Panc1 (cell line): ENCODE measurements at places on chromosomes 2 and 18. TPM values are rescaled to one million over a fixed set of nuclear protein-coding genes. Genes with fewer than 3 reads are reported as not detected.

DNA sequence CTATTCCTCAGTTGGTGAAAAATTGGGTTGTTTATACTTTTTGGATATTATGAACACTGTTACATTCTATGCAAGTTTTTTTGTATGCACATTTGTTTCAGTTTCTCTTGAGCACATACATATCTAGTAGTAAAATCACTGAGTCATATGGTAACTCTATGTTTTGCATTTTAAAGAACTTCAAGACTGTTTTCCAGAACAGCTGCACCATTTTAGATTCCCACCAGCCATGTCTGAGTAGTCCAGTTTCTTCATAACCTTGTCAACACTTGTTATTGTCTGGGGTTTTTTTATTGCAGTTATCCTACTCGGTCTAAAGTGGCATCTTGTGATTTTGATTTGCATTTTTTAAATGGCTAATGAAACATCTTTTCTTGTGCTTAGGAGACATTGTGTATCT is 100.3 kb upstream of the OTOS start:
- no peak for DNase-seq

GRCh38 chr2:24084386-24085199 is at the start of gene TP53I3:
Gene TP53I3, minus strand, starts transcription at chr2:24084834. Its CDS starts 508 bp downstream, at chr2:24084326.
- peak; percentile 76 for DNase-seq

DNA sequence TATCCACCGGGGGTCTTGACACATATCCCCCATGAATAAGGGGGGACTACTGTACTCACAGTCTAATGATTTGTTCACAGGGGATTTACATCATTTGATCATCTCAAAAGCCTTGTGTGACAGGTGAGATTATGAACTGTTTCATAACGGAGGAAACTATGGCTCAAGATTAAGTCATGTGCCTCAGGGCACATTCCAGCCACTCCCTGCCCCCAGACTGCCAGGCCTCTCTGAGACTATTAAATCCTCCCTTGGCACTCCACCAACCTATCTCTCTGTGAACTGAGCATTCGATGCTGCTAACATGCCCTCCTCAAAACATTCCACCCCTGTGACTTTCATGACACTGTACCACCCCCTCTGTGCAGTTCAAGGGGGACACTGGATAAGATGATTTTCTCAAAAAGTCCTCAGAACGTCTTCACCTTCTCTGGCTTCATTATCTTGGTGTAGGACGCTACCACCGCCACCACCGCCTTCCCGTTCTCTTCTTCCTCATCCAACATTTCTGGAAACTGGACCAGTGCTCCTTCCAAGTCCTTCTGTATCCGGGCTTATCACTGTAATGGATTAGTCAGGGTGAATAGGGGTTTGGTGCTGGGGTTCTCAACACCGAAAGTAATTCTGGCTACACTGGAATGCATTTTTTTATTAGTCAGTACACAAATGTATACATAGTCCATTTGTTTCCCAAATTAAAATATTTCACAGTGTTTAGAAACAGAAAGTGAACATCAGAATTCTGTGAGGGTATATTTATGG is 169.6 kb downstream of the KCNS3 start:
- no peak for DNase-seq

- no peak for DNase-seq
Measured at GRCh38 chr2:26988058-26988860, 17.8 kb downstream of the MAPRE3 start.

DNA sequence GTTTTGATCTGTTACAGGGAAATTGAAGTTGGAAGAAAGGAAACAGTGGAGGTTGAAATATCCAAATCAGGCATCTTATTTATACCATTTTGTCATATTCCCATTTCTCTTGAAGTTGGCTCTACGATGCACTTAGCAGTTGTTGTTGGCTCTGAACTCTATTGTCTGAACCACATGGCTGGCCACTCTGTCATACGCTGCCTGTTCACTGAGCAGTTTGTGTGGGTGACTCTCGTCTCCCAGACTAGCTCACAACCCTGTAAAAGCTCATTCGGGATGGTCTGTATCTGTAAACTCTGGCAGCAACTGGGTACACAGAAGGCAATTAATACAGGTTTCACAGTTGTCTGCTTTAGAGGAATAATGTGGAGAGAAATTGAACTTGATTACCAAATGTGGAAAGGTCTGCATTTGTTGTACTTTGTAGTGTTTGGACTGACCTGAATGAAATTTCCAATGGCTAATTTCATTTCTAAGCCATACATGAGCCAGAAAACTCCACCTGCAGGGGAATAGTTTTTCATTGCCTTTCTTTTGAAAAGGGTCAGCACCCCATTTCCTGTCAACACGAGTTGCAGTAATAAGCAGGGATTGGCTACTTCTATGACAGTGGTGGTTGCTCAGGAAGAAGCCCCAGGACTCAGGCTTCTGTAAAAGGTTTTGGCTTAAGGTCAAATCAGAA is 378.2 kb downstream of the OSR1 start:
- no peak for DNase-seq

DNA sequence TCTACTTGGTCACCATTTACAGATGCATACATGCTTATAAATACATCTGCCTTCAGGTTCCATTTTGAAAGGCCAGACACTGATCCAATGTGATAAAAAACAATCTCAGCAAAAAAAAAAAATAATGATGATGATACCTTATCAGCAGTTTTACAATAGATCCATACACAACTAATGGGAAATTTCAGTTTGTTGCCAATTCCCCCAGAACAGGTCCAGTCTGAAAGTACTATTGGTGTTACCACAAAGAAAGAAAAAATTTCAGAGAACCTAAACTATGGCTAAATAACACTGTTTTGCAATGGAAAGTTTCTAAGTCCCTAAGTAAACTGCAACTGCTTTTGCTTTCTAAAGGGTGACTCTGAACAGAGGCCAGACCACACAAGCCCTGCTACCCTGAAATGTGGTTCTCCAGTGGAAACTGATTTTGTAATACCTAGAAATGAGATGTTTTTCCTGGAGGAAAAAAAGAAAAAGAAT is 54.1 kb downstream of the LPIN2 start:
- DNase-seq = no peak

DNA sequence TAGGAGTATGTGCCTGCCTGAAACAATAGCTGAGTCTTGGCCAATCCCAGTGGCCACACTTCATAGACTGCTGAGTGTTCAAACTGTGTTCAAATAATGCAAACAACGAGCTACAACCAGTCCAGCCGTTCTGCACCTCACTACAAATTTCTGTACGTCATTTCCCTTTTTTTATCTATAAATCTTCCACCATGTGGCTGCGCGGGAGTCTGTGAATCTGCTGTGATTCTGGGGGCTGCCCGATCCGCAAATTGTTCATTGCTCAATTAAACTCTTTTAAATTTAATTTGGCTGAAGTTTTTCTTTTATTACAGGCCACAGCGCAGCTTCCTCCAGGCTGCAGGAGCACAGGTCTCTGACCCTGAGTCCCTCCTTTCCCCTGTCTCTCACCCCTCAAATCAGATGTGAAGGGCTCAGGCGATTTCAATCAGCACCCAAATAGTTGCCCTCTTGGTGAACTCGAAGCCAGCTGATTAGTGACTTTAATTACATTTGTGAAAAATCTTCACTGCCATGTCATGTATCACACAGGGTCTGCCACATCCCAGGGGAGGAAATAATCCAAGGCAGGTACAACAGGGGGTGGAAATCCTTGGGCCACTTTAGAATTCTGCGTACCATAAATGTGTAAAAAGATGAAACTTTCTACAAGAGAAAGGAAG is 145.6 kb downstream of the NDUFA10 start:
- DNase-seq = no peak

GRCh38 chr18:49476664-49477411 is 10.2 kb downstream of the C18orf32 start:
- no peak for DNase-seq

DNA sequence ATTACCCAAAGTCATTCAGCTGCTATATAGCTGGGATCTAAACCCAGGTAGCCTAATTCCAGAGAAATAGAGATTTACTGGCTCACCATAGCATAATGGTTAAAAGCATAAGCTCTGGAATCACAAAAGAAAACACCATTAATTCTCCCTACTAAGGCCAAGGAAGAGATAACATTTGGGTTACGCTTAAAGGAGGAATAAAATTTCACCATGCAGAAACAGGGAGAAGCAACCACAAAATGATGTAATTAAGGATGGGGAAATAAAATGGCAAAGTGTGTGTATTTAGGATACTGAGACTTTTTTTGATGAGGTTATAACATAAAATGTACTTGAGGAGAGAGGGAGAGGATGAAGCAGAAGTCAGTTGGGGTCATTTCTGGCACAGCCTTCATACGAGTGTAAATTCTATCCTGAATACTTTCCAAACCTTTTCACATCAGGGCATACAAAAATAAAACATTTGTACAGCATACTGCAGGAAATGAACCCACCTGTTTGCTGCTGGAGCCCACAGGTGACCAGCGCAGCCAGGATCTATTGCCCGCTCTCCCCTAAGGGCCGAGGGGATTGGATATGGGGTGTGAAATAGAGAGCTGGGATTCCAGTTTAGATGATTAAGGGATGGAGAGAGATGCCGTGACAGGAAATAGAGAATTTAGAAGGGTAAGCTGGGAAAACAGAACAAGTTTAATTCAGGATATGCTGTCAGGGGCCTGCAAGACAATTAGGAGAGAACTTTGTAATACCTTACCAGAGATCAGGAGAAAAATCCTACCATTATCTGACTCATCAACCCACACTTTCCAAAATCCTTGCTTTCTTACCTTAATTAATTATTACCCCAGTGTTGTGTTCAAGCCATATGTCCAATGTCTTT is 43.8 kb upstream of the SERTAD2 start:
- DNase-seq = no peak

DNA sequence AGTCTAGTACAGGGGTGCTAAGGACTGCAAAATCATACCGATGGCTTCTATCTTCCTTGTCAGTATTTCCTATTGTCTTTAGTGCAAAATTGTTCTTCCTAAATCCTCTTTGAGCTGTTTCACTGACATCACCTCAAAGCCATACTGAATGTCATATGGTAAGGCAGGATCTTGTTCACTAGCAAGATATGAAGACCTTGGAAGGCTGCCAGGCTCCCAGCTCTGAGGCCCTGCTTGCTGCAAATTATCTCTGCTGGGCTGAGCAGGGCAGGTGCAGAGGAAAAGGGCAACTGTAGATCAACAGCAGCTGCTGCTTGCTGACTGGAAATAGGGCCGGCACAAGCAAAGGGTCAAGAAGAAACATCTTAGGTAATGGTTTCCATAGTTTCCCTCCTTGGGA is 58.2 kb downstream of the PMAIP1 start:
- DNase-seq = no peak

DNA sequence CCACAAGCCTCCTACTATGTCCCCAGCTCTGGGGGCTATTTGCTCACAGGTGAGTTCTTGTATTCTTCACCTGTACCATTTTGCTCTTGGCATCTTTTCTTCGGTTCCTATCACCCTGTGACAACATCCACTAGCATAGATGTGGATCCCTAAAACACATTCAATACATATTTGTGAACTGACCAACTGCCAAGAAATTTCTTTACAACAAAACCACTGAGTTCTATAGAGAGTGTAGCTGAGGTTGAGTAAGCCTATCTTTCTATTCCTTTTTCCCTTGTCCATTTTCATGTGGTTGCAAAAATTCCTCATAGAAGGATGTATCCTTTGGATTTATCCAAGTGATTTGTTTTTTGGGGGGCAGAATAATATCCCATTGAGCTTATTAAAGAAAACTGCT is 192.7 kb upstream of the ITGA4 start:
- DNase-seq = no peak

DNA sequence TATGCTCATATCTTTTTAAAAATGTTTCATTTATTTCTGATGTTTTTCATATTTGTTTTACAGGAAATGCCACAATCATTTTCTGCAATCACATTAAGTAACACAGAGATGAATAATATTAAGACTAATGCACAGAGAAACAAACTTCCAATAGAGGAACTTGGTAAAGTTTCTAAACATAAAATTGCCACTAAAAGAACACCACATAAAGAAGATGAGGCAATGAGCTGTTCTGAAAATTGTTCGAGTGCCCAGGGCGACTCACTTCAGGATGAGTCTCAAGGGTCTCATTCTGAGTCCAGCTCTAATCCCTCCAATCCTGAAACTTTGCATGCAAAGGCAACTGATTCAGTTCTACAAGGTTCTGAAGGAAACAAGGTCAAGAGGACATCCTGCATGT is 70.4 kb downstream of the APLF start:
- no peak for DNase-seq

DNA sequence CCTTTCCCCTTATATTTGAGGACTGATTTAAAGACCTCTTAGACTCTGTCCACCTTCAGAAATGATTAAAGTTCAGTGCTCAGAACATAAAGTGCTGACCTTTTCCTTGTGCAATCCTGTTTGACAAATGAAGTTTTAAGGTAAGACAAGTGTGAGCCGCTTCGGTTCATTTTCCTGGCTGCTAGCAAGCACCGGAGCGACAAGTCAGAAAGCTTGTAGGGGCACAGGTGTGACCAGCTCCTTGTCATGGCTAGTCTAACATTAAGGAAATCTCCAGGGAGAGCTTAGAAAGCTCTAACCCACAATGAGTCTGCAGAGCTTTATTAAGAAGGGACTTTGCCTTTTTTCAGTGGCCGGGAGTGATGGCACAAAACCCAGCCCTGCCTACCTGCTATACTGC is 2.3 kb upstream of the NCKAP5 start:
- DNase-seq = no peak

GRCh38 chr2:28181801-28182200 is 210.9 kb upstream of the FOSL2 start:
- DNase-seq = no peak

DNA sequence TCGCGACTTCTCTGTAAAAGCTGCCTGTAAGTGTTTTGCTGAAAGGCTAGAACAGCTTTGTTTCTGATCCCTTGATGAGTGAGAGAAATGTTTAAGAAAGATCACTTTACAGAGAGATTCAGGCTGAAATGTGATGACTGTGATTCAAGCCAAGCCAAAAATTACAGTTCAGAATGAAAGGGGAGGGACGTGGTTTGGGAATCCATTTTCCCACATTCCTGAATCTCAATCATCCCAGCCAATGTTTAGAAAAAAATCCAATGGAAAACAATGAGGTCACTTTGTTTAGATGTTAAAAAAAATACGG is 416.7 kb downstream of the ARHGAP15 start:
- no peak for DNase-seq

- DNase-seq = no peak
Measured at GRCh38 chr2:36489281-36489680, 108.7 kb downstream of the FEZ2 start.

GRCh38 chr2:42250925-42251324 is 81.8 kb downstream of the EML4 start:
- no peak for DNase-seq

DNA sequence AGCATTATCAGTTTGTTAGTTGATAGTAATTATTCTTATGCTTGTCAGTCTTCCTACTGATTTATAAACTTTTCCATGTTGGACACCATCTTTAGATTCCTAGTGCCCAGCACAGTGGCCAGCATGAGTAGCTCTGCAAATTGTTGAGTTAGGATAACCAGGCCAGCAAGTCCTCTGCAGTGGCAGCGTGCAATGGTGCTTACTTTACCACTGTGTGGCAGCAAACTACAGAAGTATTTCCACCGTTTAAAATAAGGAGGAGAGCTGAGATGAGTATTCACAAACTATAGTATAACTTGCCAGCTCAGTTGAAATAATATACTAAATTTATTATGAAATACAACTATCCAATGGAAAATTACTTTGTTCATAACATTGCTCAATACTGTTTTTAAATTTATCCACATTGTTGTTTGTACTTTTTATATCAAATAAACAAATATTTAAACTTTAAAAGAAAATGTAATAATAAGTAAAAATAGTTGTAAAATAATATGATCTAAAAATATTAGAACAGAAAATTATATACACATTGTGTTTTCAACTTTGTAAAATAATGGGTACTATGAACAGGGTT is 9.3 kb upstream of the THADA start:
- DNase-seq = peak; percentile 42

The GPR39 gene
- 9.0 TPM for total RNA-seq

The POTEC gene
- not detected for total RNA-seq

The GPAT2 gene
- not detected for total RNA-seq

The IGFBP5 gene
- total RNA-seq = 1.9 TPM

The KYNU gene
- total RNA-seq = not detected

The DSG4 gene
- total RNA-seq = not detected
